ENCODE measurements at places on chromosomes 1 and 21. TPM values are rescaled to one million over a fixed set of nuclear protein-coding genes. Genes with fewer than 3 reads are reported as not detected.

The OR2L3 gene
- total RNA-seq, result not detected

The TUFT1 gene
- total RNA-seq, result 3.9 TPM

The COL8A2 gene
- 11.0 TPM for total RNA-seq

The SDC3 gene
- 26.8 TPM for total RNA-seq

The TNFAIP8L2 gene
- not detected for total RNA-seq

- peak; percentile 42 for DNase-seq
Observed at GRCh38 chr1:226737819-226738420, 1.2 kb downstream of the ITPKB start.

DNA sequence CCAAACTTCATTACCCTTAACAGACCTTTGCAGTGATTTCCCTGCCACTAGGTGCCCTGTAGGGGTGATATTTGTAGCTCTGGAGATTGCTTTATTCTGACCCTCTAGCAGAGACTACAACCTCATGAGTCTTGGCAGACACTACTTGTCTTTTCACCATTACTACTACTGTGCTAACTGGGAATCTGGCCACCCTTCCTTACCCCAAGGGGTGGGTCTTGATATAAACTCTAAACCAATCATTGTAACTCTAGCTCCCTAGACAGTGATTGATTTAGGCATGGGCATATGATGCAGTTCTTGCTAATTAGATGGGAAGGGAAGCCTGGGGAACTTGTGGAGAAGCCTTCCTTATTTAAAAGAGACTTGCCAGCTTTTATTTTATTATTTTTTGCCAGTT is 3.9 kb downstream of the KPNA6 start:
- DNase-seq, result peak; percentile 64

GRCh38 chr1:9886092-9886742 is 23.9 kb downstream of the CTNNBIP1 start:
- DNase-seq, result no peak

GRCh38 chr1:2097386-2098300 is 47.4 kb downstream of the PRKCZ start:
- DNase-seq, result no peak

DNA sequence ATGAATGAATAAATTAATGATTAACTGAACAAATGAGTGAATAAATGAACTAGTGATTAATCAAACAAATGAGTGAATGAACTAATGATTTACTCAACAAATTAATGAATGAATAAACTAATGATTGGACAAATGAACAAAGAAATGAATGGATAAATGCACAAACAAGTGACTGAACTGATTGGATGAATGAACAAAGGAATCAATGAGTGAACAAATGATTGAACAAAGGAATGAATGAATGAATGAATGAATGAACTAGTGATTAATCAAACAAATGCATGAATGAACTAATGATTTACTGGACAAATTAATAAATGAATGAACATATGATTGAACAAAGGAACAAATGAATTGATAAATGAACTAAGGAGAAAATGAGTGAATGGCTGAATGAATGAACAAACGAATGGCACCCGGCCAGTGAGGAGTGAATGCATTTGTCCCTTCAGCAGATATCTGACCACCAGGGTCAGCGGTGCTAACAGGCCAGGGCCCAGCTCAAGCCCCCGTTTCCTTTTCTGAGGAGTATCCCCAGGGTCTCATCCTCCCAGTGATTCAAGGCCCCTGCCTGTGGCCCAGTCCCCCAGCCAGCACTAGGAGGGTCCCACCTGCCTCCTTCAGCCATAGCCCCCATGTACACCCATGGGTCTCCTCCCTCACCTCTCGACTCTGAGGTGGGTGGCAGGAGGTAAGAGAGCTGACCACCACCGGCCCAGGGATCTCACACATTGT is 49.9 kb downstream of the WNT9A start:
- DNase-seq, result no peak

DNA sequence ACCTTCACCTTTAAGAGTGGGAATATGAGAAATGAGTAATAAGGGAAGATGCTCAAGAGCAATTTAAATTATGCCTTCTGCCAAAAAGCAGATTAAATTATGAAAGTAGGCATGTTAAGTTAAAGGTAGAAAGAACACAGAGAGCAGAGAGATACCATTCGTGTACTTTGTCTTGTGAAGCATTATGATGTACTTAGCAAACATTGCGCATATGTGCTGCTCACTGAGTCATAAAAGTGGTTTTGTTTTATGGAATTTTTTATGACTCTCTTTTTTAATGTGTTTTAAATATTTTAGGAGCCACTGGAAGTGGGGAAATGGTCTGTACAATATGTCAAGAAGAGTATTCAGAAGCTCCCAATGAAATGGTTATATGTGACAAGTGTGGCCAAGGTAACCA is 35.3 kb downstream of the MTF2 start:
- no peak for DNase-seq

Measured in fibroblast of the aortic adventitia (primary cell).